T-helper 17 cell (primary cell): ENCODE measurements at places on chromosomes 7 and 10.

- no peak for DNase-seq
Measured at GRCh38 chr10:8056871-8057331, 2.4 kb downstream of the GATA3 start.

- no peak for DNase-seq
Measured at GRCh38 chr10:28281726-28282315, 21.0 kb downstream of the MPP7 start.

DNA sequence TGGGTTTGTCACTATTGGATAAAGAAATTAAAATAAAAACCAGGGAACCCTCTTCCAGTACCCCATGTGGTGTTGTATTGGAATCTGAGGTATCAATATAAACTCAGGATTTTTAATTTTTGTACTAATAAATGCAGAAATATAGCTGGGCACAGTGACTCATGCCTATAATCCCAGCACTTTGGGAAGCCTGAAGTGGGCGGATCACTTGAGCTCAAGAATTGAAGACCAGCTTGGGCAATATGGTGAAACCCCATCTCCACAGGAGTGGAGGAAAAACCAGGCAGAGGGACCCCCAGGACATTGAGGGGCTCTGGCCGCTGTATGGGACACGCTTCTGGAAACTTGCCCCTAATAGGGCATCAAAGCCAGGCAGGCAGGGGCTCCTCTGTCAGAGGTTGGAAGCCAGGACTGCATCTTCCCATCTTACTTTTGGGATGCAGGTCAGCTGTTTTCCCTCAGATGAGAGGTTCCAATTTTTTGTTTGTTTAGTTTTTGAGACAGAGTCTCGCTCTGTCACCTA lies 11.1 kb downstream of the ADIRF start:
- no peak for DNase-seq

GRCh38 chr7:130943336-130943901 lies 209.4 kb upstream of the KLF14 start:
- DNase-seq, result no peak

GRCh38 chr7:66558201-66558641 lies 70.5 kb upstream of the KCTD7 start:
- no peak for DNase-seq

DNA sequence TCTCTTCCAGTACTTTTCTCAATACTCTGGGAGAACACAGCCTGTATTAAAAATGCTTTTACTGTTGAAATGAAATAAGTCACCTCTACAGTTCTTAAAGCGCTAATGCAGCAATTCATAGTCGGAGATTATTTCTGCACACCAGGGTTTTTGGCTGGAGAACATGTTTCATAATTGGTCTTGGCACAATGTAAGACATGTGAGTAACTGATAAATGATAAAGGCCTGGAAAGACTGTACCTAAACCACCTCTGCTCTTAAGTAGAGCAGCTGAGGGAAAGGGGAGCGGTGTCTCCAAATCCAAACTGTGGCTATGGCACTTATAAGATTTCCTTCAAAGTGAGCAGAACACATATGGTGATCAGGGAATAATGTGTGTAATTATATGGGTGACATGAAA lies 390.3 kb upstream of the MBL2 start:
- DNase-seq, result no peak

- DNase-seq, result no peak
Measured at GRCh38 chr7:74470504-74470903, 16.8 kb downstream of the GTF2IRD1 start.

- DNase-seq, result no peak
Measured at GRCh38 chr10:48983648-48984351, 44.2 kb upstream of the LRRC18 start.

DNA sequence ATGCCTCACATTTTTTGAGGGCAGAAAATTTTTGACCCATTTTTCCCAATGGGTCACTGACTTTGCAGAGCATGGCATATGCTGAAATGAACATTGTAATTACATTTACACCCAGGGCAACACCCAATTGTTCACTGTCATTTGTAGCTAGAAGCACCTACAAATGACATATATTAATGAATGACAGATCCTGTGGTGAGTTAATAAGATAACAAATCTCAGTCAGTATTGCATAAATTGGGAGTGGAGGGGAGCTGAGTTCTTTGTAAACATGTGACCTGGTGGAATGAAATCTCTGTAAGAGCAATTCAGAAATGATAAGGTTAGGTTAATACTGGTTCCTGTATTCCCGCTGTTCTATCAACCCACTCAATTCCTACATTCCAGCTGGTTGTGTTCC lies 255.1 kb upstream of the LRRN3 start:
- no peak for DNase-seq

GRCh38 chr10:76089556-76090180 lies 658.2 kb downstream of the LRMDA start:
- DNase-seq, result no peak

DNA sequence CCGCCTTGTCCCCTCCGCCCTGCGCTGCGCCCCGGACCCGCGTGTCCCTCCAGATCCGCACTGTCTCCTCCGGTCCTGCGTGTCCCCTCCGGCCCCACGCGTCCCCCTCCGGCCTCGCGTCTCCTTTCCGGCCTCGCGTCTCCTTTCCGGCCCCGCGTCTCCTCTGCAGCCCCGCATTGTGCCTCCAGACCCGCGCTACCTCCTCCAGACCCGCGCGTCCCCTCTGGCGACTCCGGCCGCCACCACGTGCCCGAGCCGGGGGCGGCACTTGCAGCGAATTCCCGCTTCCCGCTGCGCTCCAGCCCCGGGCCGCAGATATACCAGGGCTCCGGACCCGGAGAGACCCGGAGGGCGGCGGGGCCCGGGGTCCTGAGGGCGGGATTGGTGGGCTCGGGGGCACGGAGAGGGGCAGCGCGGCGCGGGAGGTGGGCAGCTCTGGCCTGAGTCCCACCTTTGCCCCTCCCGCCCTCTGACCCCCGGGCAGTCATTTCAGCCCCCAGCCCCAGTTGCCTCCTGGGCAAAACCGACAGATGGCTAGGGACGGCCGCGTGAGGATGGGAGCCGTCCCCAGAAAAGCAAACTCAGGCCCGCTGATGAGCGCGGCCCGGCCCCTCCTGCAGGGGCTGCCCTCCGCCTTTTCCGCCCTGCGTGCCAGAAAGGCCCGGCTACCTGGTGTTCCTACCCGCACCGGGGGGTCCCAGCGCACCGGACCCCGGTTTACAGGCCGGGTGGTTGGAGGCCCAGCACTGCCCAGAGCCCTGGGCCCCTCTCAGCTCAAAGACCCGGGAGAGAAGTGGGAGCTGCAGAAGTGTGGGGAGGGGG lies 56.5 kb downstream of the RBM17 start:
- DNase-seq, result no peak

DNA sequence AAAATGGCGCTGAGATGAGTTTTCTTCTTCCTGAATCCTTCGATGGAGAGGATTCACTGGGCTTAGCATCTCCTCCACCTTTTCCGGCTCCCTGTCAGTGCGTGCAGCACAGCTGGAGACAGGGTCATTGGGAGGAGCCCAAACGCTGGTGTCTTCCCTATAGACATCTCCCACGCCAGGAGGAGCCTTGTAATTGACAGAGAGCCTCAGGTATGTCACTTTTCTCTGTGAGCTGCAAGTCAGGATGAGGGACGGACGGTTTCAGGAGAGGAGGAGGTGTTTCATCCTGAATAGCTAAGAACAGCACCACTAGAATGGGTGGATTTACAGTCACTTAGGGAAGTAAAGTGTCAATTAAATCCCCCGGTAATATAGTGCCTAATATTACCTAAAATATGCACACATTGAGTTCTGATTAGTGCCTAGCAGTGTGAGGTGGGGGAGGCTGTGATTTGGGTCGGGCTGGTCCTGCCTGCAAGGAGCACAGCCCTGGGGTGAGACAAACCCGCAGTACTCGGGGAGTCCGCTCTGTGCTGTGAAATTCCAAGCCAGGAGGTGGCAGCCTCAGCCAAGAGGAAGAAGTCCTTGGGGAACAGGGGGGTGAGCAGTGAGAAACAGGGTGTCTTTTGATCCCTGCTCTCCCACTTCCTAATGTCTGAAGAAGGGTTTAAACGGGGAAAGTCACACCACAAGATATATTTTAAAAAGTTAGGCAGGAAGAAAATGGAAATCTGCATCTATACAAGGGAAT lies 28.2 kb downstream of the IL15RA start:
- no peak for DNase-seq

GRCh38 chr7:22660732-22661131 lies 66.3 kb upstream of the IL6 start:
- no peak for DNase-seq

DNA sequence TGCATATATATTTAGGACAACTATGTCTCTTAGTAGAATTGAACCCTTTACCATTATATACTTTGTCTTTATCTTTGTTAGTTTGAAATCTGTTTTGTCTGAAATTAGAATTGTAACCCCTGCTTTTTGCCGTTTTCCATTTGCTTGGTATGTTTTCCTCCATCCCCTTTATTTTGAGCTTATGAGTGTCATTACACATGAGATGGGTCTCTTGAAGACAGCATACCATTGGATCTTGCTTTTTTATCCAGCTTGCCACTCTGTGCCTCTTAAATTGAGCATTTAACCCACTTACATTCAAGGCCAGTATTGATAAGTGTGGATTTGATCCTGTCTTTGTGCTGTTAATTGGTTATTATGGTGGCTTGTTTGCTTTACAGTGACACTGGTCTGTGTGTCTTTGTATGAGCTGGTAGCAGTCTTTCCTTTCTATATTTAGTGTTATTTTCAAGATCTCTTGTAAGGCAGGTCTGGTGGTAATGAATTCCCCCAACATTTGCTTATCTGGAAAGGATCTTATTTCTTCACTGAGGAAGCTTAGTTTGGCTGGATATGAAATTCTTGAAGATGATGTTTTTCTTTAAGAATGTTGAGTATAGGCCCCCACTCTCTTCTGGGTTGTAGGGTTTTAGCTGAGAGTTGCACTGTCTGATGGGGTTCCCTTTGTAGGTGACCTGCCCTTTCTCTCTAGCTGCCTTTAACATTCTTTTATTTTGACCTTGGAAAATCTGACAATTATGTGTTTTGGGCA lies 149.5 kb downstream of the AHR start:
- DNase-seq, result no peak

DNA sequence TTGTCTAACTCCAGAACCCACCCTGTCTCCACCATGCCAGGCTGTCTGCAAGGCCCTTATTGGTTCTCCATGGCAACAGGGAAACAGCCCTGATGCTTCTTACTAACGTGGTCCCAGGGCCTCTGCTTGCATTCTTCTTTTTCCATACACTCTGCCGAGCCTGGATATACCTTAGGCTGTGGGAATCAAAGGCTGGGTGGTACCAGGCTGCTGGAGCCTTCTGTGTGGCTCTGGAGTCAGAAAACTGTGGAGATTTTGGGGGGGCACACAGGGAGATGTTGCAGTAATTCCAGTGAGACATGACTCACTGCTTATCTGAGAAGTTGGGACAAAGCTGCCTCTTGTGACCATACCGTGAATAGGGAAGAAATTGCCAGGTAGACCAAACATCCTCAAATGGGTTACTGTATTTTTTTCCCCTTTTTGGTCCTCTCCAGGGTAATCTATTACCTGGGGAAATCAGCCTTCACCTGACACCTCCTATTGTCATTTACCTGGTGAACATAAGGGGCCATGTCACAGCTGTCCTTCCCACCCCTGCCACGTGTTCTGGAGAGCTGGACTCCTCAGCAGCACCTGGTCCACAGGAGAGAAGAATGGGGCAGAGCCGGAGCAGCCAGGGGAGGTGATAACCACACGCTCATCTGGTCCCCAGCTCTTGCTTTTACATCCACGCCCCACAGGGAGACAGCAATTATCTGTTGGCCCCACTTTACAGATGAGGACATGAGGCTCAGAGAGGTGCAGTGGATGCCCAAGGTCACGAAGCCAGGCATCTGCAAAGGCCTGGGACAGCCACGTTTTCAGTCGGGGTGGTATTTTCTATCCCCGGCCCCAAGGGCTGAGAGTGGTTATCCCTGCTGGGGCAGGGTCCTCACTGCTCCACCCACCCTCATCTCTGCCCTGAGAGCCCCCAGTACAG lies 4.6 kb downstream of the CHST3 start:
- DNase-seq, result no peak

- no peak for DNase-seq
Measured at GRCh38 chr10:113099431-113100183, 149.6 kb downstream of the TCF7L2 start.

DNA sequence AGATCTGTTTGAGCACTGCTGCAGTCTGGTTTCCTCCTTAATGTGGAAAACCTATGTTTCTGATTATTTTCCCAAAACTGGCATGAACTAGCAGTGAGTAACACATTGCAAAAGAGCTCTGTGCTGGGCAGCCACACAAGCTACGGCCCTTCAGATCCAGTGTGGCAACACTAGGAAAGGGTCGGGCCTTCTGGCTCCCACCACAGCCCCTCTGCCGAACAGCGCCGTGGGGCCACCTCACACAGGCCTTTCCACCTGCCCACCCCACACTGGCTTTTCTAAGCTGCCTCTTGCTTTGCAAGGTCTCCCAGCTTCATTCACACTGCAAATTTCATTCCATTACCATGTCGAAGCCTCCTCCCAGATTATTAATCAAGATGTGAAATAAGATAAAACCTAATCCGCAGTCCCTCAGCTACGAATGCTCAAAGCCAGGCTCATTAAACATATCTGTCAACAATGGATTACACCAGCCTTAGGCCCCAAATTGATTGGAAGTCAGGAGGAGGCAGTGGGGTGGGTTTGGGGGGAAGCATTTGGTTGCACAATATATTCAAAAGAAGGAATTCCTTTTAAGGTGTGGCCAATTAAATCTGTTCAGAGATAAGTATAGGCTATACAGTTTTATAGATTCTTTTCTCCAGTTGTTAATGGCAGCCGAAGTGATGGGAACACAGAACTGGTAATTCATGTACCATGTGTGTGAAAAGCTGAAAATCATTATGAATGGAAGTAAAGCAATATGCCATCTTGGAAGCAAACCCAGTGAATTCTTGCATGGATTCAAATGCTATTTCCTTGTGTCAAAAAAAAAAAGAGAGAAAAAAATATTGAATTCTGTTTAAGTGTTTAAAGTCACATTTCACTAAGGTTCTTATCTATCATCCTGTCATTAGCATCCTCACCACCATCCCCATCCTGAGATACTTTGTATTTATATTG lies 223.7 kb downstream of the MTERF1 start:
- no peak for DNase-seq

- DNase-seq, result no peak
Measured at GRCh38 chr7:114527589-114527988, 113.0 kb downstream of the FOXP2 start.

GRCh38 chr7:123230603-123231002 lies 30.8 kb upstream of the SLC13A1 start:
- no peak for DNase-seq

DNA sequence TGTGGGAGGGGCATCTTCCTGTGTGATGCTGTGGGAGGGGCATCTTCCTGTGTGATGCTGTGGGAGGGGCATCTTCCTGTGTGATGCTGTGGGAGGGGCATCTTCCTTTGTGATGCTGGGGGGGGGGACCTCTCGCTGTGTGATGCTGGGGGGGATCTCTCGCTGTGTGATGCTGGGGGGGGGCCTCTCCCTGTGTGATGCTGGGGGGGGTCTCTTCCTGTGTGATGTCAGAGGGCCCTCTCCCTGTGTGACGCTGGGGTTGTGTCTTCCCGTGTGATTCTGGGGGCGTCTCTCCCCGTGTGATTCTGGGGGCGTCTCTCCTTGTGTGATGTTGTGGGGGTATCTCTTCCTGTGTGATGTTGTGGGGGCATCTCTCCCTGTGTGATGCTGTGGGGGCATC lies 27.9 kb upstream of the DPYSL4 start:
- peak; percentile 30 for DNase-seq

GRCh38 chr7:158524749-158525635 lies 62.6 kb downstream of the PTPRN2 start:
- no peak for DNase-seq

GRCh38 chr7:16554518-16555236 lies 28.1 kb downstream of the LRRC72 start:
- no peak for DNase-seq

GRCh38 chr10:71796749-71797405 lies 23.6 kb upstream of the VSIR start:
- DNase-seq, result no peak

- no peak for DNase-seq
Measured at GRCh38 chr7:94064541-94065191, 60.5 kb upstream of the BET1 start.
